ENCODE measurements at places on chromosomes 16 and 17.
A peak's percentile ranks its signal among the peaks of the same experiment; 100 is the strongest.

DNA sequence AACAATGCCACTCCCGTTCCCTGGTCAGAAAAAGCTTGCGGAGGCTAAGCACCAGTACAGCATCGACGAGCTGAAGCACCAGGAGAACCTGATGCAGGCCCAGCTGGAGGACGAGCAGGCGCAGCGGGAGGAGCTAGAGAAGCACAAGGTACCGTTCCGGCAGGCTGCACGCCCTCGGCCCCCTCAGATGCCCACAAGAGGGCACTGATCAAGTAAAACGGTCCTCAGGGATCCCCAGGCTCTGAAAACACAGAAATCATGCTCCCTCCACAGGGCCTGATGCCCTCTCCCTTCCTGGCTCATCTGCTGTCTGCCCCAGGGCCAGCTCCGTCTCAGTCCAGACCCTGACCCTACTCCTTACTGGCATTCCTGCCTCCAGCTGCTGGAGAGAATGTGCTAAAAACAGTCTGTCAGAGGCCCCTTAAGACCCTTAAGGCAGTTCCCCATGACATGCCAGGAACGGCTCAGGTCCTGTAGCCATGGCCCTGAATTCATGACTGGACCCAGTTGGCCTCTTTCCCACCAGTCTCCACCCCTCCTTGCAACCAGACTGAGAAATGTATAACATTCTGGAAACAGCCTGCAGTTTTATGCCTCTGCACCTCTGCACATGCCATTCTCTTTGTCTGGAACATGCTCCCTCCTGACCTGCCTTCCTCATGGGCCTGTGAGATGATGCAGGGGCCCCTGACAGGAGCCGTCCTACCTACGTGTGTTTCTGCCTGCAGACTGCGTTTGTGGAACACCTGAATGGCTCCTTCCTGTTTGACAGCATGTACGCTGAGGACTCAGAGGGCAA is 21.8 kb downstream of the DRC3 start:
- DNase-seq = peak; percentile 51

DNA sequence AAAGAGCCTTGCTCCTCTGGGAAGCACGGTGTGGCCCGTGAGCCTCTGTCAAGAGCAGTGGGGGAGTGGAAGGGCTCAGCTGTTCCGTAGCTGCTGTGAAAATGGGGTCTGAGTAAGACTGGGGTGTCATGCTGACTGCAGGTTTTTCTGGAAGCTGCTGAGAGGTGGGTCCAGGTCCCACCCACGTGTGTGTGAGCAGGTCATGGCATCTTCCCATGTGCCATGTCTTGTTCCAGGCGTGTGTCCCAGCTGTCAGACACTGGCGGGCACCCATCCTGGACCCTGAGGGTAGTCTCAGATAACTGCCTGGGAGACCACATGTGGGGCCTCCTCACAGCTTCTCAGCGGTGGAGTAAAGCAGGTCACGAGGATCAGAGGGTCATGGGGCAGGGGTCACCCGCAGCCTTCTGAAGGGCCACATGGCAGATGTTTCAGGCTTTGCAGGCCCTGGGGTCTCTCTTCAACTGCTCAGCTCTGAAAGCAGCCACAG is 92.9 kb downstream of the NPIPB11 start:
- DNase-seq = no peak

DNA sequence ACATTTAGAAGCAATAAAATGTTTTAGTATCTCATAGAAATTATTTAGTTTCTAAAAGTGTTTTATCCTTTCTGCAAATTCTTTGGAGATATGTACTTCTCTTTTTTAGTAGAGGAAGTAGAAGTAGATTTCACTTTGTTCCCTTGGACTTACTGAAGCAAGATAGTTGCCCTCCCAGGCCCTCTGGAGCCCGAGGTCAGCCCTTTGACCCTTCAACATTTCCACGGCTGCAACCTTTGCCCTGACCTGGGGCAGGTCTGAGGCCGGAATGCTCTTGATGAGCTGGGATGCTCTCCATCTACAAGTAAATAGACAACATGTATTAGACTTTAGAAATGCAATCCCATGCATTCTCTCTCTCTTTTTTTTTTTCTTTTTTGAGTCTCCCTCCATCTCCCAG is 167.5 kb downstream of the CDK5R1 start:
- no peak for DNase-seq

DNA sequence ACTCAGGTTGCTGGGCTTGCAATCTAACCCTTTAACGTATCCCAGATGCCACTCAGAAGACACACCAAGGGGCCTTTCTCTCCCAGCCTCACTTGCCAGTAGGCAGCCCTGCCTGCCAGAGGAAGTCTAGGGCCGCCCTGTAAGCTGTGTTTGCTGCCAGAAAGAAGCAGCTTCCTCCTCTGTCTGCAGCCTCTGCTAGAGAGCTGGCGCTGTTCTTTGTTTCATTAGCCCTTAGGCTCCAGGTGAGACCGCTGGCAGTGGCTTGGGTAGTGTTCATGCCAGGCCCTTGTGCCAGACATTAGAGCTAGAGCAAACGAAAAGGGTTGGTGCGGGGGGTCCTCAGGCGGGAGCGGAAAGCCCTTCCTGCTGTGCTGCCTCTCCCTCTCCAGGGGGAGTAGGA is 8.9 kb downstream of the CTRL start:
- DNase-seq = no peak

GRCh38 chr16:50458667-50459495 is 89.3 kb upstream of the NKD1 start:
- no peak for DNase-seq

DNA sequence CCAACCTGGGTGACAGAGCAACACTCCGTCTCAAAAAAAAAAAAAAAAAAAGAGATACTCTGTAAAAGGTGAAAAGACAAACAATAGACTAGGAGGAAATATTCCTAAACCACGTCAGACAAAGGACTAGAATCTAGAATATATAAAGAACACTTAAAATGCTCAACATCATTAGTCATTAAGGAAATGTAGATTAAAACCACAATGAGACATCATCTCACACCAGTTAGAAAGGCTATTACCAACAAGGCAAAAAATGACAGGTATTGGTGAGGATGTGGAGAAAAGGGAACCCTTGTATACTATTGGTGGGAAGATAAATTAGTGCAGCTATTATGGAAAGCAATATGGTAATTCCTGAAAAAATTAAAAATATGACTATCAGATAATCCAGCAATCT is 903.1 kb upstream of the SOX9 start:
- DNase-seq = no peak

DNA sequence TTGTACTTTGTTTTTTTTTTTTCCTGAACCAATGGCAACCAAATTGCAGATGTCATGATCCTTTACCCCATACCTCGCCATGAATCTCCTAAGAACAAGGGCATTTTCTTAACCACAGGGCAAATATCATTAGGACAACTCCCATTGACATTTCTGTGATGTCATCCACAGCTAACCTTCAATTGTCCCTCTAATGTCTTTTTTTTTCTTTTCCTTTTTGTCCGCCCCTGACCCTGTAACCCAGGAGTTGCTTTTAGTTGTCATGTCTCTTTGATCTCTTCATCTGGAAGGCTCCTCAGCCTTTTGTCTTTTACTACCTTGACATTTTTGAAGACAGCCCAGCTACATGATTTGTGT is 410 bp upstream of the NAGPA start:
- no peak for DNase-seq

DNA sequence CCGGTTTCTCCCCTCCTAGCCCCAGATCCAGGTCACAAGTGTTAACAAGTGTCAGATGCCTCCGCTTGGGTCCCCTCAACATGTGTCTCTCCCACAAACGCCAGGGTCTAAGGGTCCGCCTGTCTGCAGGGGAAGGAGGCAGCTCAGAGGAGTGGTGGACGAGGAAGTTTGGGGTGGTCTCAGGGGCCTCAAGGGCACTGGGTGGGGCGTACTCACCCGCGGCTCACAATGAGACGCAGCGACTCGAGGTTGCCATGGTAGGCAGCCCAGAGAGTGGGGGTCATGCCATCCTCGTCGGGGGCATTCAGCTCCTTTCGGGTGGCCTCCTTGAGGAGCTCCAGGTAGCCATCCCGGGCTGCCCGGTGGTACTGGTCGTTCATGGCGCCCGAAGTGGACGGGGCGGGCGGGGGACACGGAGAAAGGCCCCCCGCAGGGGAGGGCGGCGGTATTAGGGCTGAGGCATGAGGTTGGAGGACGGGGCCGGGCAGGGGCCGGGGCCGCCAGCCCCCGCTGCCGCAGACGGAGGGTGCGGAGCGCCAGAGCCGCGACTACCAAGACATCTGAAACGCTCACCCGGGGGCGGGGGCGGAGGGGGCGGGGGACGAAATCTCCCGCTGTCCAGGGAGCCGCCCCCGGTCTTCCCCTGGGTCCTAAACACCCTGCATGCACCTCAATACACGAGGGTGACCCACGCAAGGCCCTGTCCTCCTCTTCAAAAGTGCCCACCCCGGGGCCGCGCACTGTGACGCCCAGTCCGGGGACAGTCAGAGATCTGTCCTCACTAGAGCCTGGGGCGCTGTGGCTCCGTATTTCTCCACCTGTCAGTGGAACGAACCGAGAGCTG is at the start of gene USH1G:
Gene USH1G, minus strand, starts transcription at position 562 of the 844 bp plus-strand sequence. Its CDS starts 182 bp downstream, at position 380.
- peak; percentile 28 for DNase-seq

- no peak for DNase-seq
Measured at GRCh38 chr17:58043221-58044181, 36.5 kb upstream of the SRSF1 start.

- DNase-seq = no peak
Measured at GRCh38 chr16:61681673-61682072, 354.6 kb downstream of the CDH8 start.

- DNase-seq = no peak
Measured at GRCh38 chr17:63537991-63538692, 12.1 kb upstream of the DCAF7 start.

DNA sequence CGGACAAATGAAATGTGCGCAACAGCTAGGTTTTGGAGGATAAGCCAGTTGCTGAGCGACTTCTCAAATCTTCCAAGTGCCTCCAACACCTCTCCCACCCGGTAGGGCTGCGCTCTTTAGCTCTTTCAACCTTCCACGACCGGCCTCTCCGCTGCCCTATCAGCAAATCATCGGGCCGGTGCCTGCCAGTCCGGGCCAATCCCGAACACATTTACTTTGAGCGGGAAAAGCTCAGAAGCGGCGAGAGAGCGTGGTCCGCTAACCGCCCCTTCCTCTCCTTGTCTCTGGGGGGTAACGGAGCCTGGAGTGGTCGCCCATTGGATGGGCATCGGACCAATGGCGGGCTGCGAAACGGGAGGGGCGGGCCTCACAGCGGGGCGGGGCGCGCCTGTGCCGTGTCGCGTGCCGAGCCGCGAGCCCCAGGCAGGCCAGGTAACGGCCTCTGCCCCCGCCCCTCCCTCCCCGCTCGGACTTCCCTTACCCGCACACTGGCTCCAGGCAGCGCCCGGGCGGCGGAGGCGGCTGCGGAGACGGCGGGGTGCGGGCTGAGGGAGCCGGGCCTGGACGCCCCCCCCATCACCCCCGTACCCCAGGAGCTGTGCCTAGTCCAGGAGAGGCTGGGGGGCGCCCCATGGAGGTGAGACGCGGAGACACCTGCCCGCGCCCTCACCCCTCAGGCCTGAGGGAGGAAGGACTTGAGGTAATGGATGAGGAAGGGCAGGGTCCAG is at the start of gene MEIOC:
Gene MEIOC, plus strand, starts transcription at position 486 of the 728 bp plus-strand sequence. Its CDS starts 146 bp downstream, at position 632.
- no peak for DNase-seq

GRCh38 chr16:57667526-57668262 is 412 bp upstream of the ADGRG3 start:
- peak; percentile 85 for DNase-seq

DNA sequence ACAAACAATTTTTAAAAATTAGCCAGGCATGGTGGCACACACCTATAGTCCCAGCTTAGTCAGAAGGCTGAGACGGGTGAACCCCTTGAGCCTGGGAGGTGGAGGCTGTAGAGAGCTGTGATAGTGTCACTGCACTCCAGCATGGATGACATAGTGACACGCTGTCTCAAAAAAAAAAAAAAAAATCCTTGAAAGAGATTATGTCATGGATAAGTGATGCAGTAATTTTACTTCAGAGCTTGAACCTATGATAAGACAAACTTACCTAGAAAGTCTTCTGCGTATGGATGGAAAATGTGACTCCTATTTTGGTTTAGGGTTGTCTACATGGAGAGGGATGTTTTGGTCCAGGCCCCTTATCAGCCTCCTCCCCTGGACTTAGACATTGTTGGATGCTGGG is 51.8 kb downstream of the ELAC2 start:
- DNase-seq = no peak

- DNase-seq = no peak
Measured at GRCh38 chr16:4481526-4481925, 5.3 kb downstream of the HMOX2 start.

DNA sequence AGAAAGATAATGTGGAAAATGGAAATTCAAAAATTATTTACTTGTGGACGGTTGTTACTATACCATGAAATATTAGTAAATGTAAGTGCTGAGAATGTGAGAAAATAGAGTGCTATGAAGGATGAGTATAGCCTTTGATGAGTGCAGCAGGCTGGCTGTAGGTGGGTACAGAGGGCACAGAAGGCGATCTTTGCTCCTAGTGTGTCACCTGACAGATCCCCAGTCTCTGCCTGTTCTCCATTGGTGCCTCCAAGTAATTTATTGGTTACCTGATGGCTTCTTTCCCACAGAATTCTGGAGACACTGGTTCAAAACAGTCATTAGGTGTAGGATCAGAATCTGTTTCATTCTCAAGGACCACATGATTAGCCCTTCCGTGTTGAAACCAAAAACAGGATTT is 28.9 kb downstream of the ABCA9 start:
- no peak for DNase-seq

All from NB4 (cell line).